ENCODE measurements at places on chromosomes 2 and 18. TPM values are rescaled to one million over a fixed set of nuclear protein-coding genes. Genes with fewer than 3 reads are reported as not detected.

MROH2A gene
- total RNA-seq, result not detected

DNA sequence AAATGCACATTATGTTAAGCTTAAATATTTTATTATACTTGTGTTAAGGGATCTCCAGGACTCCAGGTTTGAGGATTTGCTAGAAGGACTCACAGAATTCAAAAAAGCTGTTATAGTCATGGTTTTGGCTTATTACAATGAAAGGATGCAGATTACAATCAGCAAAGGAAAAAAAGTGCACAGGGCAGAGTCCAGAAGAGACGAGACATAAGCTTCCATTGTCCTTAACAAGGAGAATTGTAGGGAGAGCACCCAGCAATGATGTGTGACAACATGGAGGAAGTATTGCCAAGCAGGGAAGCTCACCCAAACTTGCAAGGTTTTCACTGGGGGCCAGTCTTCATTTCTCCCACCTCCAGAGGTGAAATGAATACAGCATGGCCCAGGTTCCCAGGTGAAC is 12.8 kb upstream of the MYO5B start:
- DNase-seq, result no peak

DNA sequence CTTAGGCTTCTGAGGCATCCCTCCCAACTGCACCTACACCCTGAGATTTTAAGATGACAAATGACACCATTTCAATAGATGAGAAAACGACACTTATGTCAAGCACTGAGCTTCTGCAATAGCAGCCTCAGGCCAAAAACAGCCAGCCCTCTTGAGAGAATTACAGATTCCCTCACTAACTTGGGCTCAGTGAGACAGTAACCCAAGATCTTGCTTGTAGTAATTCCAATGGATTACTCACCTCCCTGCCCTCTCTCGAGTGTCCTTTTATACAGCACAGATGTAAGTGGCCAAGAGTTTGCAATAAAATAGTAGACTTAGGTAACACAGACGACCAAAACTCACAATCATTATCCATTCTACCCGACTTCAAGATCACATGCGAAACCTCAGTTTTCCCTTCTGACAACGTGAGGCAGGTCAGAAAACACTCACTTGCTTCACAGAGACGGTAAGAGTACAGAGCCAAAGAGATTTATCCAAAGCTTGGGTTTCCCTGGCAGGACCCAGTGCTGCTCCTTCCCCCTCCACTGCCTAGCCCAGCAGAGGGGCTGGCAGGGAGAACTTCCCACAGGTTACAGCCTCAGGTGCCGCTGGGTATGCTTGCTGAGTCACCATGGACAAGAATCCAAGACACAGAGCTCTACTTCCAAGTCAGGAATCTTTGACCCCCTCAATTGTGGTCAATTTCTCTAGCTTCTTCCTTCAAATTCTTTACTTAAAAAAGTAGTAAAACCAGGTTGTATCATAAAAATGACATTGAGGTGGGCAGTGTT is 181.4 kb downstream of the MYO5B start:
- DNase-seq, result peak; percentile 55

- no peak for DNase-seq
Measured at GRCh38 chr2:127645395-127646291, at the start of gene GPR17. Gene GPR17 (plus strand): TSS chr2:127646153. CDS start chr2:127650736, 4,583 bp downstream.

DNA sequence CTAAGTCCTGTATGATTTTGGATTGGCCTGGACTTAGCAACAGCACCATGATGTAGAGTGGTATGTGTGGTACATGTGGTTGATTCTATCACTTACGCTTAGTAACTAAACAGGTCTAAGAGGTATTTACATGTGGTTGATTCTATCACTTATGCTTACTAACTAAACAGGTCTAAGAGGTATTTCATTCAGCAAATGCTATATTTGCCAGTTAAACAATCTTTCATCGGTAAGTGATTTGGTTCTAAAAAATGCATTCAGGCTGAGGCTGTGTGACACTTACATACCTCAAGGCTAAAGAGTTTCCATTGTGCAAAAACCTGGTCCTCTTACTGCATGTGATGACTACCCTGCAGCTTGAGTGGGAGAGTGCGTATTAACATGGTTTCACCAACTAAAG is 13.1 kb downstream of the EIF4E2 start:
- DNase-seq, result peak; percentile 75

SP140 gene
- not detected for total RNA-seq

GRCh38 chr2:54902763-54903162 is 147.5 kb downstream of the RTN4 start:
- no peak for DNase-seq

All from bronchial epithelial cell (primary cell).